ENCODE measurements at places on chromosomes 11 and 22.

- DNase-seq = no peak
These were observed 16.8 kb downstream of the EXT2 start for GRCh38 chr11:44112091-44112821.

DNA sequence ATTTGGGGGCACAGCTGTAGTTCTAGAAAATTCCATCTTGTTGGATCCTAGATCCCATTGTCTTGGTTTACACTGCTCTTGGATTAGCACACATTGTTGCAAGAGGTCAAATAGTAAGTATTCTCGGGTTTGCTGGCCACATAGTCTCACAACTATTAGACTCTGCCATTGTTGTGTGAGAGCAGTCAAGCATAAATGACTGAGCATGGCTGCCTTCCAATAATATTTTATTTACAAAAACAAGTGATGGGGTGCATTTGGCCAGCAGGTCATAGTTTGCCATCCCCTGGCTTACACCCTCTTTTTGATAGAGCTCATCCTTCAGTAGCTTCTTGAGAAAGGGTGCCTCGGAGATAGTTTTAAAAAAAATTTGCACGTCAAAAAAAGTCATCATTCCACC, 77.9 kb upstream of the ALX4 start:
- DNase-seq = no peak

GRCh38 chr11:111176603-111177002, 68.9 kb upstream of the POU2AF2 start:
- no peak for DNase-seq

DNA sequence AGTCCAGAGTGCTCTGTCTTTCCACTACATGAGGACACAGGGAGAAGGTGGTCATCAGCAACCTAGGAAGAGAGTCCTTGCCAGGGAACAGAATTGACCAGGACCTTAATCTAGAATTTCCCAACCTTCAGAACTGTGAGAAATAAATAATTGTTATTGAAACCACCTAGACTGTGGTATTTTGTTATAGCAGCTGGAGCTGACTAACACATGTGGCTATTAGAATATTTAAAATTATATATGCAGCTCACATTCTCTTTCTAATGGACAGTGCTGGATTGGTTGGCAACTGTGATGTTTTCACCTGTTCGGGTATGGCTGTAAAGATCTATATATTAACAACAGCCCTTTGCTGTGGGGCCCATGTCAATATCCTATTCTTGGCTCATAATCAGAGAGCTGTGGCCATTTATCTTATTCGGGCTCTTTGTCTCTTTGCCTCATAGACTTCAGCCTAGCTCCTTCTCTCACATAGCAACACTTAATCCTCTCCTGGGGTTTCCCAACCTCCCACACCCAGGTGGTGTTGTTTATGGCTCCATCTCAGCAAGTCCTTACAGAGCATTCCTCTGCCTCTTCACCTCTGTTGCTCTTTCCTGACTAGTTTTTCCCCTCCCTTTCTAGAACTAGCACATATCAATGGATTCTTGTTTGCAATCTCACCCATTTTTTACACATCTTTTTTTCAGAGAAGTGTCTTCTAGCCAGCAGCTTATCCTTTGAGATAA, 46.4 kb upstream of the AMOTL1 start:
- DNase-seq = no peak

DNA sequence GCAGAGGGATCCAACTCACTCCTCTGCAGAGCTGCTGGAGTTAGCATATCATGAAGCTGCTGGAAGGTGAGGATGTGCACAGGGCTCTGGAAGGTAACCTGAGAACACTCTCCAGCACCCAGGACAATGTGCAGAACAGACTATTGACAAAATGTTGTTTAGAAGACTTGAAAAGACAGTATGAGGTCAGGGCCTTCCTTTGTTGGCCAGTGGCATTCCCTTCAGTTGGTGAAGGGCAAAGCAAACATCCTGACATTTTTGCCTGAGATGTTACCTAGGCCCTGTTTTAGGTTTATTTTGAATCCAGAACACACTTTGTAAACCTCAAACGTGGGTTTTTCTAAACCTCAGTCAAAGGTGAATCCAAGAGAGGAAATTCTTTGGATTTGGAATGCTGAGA, 67.8 kb downstream of the DEPDC5 start:
- DNase-seq = no peak

DNA sequence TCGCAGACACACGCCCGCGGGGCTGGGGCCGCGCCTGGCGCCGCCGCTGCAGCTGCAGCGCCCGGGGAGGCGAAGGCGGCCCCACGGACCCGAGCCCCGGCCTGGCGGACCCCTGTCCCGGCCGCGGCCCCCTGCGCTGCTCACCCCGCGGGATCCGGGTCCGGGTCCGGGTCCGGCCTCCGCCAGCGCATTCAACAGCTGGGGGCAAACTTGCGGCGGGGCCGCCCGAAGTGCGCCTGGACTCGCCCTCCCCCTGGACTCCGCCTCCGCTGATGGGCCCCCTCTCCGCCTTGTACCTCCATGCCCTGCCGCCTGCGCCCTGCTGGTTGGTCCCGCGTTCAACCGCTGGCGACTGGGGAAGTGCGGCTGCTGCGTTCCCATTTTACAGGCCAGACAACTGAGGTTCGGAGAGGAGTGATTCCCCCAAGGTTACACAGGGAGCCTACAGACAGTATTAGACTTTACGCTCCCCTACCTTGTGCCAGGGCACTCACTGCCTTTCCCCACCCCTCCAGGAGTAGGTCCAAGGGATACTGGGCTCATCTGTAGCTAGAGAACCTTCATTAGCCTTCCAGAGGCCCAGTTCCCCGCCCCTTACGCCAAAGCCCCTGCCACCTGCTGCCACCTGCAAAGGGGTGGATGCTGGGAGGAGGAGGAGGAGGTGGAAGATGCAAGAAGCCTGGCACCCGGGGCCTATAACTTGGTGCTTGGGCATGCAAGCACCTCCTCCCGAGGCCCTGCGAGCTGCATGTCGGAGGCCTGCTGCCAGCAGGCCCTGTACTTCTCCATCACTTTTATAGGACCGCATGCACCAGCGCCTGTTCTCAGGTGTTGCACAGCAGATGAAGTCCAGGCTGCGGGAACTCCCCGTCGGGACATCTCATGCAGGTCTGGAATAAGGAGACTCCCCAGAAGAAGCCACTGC, 694 bp upstream of the ELFN2 start:
- DNase-seq = no peak

GRCh38 chr11:33891714-33892327, at the start of gene LMO2:
TSS of gene LMO2 (minus strand) at chr11:33892076. CDS start at chr11:33869716, 22,360 bp downstream.
- DNase-seq = no peak

- no peak for DNase-seq
These were observed 778.3 kb upstream of the LRRC4C start for GRCh38 chr11:42237701-42238235.

DNA sequence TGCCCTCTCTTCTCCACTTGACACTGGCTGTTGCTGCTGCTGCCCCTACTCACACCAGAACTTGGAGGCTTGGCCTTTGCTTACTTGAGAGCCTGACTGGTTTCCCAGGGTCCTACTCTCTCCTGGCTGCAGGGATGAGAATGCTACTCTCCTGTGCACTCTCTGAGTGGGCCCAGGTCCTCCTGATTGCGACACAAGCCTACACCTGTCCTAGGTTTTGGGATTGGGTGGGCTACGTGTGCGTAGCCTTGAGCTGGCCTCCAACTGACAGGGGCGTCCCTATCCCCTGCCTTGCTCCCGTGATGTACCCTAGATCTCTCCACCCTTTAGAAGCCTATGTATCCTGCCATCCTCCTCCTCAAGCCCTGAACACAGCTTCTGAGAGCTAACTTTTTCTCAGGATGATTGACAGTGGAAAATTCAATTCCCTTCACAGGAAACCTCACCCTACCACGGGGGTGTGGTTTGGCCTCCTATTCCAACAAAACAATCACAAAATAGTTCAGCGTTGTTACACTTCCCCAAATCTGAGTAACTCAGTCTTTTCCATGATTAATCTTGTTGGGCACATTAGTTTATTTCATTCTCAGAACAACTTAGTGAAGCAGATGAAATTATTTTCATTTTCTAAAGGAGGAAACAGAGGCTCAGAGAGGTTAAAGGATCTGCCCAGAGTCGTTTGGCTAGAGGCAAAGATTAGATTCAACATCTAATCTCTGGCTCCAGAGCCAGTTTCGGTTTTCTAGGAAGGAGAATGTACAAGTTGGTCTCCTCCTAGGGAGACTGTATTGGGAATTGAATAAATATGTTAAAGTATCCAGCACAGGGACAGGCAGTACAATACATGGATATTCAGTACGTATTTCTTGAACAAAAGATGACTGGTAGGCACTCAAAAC, 17.6 kb upstream of the AMOTL1 start:
- DNase-seq = no peak

GRCh38 chr22:47605886-47606285, 843.4 kb downstream of the TBC1D22A start:
- no peak for DNase-seq
